ENCODE measurements at places on chromosomes 13 and 19.

GRCh38 chr13:69935043-69935442 lies 172.6 kb upstream of the ATXN8OS start:
- DNase-seq: no peak

- DNase-seq: no peak
Measured at GRCh38 chr13:72823081-72823480, 41.1 kb downstream of the PIBF1 start.

GRCh38 chr13:38348861-38349389 lies 726 bp upstream of the UFM1 start:
- DNase-seq: no peak

DNA sequence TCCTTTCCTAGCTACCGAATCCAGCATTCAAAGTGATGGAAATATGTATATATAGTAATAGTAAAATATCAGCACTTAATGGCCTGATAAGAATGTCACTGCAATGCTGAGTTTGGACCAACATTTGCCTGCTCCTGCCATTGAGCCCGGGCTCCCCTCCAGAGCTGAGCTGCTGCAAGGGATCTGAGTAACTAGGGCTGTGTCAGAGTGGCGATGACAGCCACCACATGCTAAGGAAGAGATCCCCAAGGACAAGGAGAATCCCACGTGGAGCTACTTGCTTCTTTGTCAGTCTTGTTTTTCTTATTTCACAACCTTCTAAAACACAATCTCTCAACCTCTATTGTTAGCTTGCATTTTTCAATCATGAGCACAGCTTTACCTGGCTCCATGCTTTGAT lies 19.5 kb upstream of the ALOX5AP start:
- no peak for DNase-seq

GRCh38 chr13:64459778-64460177 lies 2770.4 kb downstream of the PCDH9 start:
- no peak for DNase-seq

DNA sequence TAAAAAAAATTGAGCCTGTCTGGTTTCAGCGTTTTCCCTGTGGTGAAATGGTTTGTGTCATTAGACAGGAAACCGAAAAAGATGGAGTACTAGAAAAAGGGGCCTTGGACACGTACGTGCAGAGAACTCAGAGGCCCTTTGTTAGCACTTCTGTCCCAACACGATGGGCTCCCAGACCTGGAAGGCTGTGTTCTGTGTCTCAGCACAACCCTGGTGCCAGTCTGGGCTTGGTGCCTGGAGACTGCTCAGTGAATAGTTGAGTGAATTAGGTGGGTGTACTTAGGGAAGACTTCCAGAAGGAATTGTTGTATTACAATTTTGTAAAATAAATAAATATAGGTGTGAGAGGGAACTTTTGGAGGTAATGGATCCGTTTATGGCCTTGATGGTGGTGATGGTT lies 8.7 kb downstream of the ZNF71 start:
- no peak for DNase-seq

DNA sequence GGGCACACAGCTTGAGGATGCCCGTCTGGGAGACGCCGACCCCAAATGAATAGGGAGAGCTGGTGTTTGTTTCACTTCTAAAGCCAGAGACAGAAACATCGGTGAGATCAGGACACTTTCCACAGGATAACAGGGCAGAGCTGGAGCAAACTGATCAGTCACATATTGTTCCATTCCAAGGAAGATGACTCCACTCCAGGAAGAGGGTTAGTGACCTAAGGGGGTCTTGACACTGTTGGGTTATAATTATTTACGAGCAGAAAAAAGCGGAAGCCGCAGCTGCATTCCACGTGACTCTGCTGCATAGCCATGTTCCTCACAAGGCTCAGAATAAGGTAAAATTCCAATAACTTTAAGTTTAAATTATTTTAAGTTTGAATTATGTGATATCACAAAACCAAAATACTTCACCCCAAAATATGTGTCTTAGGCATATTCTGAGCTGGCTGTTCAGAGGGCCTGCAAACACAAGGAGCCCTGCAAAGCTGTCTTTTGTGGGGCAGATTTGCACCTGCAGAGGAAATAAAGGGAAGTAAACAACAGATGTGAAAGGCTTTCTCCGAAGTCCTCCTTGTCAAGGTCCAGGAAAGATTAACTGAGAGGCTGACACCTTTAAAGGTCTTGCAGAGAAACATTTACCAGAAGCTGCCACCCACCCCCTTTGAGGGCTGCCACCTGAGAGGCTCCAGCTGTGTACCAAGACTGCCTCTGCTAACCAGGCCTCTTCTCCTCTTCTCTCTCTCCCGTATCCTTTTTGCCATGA lies 819.2 kb downstream of the UQCRFS1 start:
- no peak for DNase-seq

GRCh38 chr19:58009666-58010301 lies 7.2 kb upstream of the ZNF606 start:
- peak; percentile 49 for DNase-seq

GRCh38 chr19:29480507-29480906 lies 45.3 kb upstream of the VSTM2B start:
- no peak for DNase-seq

GRCh38 chr13:98923641-98924397 lies 54.0 kb downstream of the DOCK9 start:
- DNase-seq: no peak

DNA sequence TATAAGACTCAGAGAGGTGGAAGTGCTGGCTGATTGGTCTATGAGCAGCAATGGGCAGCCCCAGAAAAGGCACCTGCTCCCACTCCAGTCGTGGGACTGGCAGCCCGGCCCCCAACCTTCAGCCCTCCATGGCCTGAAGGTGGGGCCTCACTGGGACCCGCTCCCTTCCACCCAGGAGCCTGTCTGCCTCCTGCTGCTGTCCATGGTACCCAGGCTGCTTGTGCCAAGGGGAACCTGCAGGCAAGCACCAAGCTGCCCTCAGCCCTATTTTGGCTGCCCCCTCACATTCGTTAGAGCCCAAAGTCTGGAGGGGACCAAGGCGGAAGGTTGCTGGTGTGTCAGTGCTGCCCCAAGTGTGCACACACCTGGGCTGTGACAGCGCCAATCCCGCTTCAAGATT lies 2304.9 kb downstream of the PCDH9 start:
- DNase-seq: no peak

DNA sequence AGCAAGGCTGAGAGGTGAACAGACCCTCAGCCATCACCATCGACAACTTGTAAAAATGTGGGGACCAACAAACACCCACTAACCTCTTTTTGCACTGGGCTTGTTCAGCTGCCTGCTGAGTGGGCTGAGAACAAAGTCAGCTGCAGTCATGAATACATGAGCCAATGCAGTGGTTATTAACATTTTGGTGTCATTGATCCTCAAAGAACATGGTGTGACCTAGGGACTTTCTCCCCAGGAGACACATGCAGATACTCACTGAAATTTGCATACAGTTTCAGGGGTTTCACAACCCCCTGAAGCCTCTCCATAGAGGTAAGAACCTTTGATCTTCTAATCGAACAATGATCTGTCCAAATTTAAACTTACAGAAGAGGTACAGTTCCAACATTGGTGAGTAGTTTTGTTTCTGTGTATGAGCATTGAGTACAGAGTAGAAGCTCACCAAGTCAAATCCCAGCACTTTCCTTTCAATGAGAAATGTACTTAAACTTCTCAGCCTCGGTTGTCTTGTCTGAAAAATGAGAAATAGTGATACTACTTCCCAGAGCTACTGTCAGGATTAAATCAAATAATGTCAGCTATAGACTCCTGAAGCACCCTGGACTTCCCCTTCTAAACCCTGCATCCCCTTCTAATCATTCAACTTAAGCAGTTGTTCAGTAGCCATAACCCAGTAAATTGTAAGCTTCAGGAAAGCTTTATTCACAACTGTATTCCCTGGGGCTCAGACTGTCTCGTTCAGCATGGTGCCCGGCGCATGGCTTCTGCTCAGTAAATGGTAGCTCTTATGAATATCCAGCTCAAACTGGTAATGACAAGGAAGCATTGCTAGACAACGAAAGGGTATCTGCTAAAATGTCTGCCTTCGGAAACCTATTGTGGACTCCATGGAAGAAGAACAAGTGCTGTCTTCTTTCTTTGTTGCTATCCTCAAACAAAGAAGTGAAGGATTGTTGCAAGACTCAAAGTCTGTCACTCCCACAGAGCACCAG lies 148.7 kb downstream of the FOXO1 start:
- DNase-seq: no peak

DNA sequence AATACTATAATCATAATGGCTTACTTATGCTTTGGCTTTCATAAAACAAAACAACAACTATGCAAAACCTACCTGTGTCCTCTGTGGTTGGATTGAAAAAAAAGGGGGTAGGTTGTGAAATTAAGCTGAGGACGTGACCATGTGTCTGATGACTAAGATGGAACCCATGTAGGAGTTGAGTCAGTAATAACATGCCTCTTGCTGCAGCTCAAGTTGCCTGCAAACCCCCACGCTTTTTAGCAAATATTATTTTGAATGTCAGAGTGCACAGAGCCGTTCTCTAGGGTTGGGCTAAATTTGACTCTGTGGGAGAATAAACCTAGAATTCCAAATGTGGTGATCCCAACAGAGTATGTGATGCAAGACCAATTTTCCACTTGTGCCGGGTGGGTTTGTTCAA lies 209.3 kb downstream of the KCNRG start:
- DNase-seq: no peak

GRCh38 chr13:48411841-48412531 lies 927 bp downstream of the LPAR6 start:
- no peak for DNase-seq

DNA sequence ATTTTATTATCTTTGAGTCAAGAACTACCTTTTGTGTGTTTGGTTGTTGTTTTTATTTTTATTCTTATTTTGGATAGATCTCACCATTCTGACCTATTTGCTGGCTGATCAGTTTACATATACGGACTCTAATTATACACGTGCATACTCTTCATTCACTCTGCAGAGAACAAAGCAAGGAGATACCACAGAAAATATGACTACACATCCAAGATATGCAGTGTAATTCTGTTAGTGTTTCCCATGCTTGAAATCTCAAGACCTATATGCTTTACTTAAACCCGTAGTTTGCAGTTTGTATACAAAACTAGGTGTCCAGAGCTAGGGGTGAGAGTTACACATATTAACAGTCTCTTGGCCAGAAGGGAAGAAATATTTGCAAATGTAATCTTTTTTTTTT lies 205.5 kb downstream of the DCLK1 start:
- no peak for DNase-seq

GRCh38 chr19:11234486-11235075 lies 4.8 kb upstream of the ANGPTL8 start:
- no peak for DNase-seq

DNA sequence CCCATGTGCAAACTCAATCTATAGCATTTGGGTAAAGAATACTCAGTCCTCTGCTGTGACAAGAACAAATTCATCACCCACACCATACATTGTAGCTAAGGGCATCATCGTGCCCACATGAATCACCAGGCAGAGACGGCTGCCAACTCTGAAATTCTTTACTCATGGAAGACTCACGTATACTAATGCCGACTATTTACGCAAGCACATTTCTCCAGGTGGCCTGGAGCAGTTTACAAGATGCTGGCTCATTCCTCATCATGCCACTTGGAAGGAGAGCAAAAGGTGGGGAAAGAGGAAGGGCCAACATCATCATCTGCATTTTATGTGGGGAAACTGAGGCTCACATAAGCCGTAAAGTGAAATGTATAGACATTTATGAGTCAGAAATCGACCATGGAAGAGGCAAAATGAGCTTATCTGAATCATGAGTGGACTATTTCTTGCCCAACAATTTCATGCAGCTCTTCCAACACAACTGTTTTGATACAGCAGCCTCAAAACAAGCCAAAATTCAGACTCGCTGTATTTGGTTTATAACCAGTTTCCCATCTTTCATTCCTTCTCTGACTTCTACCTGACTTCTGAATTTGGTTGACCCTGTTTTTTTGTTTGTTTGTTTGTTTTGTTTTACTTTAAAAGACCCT lies 213.9 kb upstream of the SERP2 start:
- no peak for DNase-seq

DNA sequence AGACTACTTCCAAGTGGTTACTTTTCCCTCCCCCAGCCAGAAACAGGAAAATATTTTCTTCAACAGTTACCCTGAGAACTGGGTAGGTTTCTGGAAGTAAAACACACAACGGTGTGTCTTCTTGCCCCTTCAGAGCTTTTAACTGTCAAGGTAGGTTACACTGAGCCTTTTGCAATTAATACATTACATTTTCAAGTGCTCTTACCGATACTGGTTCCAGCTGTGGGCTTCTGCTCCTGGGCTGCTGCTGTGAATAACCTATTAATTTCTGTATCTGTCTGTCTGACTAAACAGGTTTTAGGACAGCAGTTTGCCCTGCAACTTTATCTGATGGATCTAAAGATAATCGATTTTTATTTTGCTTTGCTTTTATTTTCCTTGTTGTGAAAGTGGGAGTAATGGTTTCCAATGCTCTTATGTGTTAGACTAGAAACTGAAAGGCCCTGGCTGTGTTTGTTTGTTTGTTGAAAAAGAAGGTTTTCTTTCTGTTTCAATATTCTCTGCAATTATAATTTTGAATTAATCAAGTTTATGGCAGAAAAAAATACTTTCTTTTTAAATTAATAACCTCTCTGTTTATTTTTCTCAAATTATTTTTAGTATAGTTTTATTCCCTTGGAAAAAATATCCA lies 196.7 kb upstream of the SLITRK6 start:
- no peak for DNase-seq

- no peak for DNase-seq
Measured at GRCh38 chr19:43457809-43458208, 7.6 kb downstream of the LYPD3 start.

DNA sequence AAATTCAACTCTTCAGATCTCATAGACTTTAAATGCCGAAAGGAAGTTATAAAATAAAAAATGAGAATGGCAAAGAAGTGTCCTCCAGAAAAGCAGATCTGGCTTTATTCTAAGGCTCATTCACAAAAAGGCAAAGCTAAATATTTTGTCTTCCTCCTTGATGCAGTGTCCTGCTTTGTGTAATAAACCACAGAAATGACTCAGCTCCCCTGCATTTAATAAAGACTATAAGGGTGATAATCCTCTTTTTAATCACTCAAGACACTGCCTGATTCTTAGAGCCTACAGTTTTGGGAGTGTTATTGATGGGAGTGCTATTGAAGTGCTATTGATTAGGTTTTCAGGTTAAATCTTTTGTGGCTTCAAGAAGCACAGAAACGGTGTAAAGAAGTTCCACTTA lies 482.0 kb downstream of the PCDH20 start:
- DNase-seq: no peak

DNA sequence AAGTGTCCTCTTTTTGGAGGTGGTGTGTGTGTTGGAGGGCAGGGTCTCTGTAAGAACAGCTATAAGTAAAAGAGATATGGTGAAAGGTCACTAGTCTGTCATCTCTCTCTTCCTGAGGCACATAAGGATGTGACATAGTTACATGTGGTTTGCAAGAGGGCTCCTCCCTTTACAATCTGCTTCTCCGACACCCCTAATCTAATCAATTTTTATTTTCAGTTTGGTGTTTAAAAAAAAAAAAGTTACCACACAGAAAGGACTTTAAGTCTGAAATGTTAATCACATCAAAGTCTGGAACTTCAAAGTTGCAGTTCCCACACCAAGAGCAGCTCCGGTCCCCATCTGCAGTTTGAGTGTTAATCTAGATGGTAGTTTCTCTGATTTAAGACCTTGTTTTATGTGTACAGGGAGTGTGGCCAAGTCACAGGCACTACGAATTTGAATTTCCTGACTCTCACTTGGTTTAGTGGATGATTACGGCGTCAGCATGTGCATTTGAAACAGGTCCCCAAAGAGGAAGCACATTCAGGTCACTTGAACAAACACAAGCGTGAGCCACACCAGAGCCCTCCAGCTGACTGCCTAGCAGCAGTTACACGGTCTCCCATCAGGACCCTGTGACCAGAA lies 53.1 kb downstream of the FOXO1 start:
- peak; percentile 8 for DNase-seq
